Right cardiac atrium (tissue), 5 donors: ENCODE measurements at places on chromosomes 3 and 15. TPM values are rescaled to one million over a fixed set of nuclear protein-coding genes. Genes with fewer than 3 reads are reported as not detected.

The WDR93 gene
- total RNA-seq: not detected

The PLXND1 gene
- total RNA-seq: 102 TPM

The XCR1 gene
- 0.06 TPM for total RNA-seq

The PARP3 gene
- total RNA-seq: 17.4 TPM

The THAP10 gene
- 4.1 TPM for total RNA-seq
